ENCODE measurements at places on chromosomes 16 and 17.

DNA sequence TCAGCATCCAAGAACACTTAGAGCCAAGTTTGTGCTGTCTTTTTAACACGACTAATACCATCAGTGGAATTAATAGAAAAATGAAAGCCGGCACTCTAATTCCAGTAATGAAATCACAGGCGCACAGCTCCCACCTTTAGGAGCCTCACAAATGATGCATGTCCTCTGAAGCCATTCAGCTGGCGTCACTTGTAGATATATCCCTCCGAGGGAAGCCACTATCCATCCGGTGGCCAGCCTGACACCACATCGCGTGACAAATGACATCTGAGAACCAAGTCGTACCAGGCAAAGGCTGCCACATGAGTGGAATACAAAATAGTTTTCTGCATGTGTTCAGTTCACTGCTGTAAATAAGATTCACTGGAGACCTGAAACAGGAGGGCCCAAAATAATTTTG is 205.6 kb downstream of the GRIN2A start:
- no peak for DNase-seq

DNA sequence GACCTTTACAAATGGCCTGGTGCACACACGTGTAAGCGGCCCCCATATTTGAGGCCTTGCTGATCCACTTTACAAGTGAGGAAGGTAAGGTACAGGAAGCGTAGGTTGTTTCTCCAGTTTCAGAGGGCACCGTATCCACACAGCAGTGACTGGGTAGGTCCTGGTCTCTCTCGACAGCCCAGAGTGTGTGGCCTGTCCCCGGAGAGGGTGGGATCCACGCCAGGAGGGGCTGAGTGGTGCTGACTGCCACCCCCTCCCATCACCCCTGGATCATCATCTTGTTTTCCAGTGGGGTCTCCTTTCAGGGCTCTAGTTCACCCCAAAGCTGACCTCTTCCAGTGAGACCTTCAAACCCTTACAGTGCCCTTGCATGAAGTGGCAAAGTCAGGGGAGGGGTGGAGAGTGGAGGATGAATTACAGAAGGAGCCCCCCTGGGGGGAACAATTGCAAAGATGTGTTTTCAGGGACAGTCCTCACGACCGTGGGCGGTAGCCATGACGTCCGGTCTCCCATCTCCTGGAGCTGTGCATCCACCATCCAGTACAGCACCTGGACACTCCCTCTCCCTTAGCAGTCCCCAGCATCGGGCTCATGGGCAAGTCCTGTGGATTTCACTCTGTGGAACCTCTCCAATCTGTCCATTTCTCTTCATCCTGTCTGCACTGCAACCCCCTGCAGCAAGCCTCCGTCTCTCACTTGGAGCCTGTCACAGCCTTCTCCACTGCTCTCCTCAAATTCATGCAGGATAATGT is 4.5 kb upstream of the BANP start:
- no peak for DNase-seq

- DNase-seq: no peak
Measured at GRCh38 chr17:2094891-2095535, 40.1 kb downstream of the HIC1 start.

DNA sequence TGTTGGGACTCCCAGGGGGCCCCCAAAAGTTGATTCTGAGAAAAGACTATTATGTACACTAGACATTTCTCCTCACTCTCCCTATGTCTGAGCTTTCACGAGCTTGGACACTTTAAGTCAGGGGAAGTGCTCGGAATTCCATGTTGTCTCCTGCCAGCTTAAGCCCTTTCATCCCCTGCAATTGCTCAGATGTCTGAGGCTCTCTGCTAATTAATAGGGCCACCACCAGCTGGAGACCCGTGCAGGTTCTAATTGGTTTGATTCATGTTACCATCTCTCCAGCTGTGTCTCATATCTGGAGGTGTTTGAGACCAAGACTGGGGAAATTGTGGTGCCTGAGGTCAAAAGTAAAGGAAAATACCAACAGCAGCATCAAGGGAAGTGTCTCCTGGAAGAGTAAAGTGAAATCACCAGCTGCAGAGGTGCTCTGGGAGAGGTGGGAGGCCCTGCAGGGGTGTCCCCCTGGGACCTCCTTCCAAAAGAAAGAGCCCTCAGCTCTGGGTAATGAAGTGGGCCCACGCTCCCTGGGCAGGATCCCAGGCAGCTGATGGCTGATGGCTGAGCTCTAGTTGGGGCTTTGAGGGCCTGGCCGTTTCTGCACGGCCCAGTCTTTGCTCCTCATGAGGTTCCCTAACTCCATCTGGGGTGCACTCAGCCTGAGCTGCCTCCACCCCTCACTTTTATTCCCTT is 5.8 kb upstream of the UTS2R start:
- DNase-seq: no peak

DNA sequence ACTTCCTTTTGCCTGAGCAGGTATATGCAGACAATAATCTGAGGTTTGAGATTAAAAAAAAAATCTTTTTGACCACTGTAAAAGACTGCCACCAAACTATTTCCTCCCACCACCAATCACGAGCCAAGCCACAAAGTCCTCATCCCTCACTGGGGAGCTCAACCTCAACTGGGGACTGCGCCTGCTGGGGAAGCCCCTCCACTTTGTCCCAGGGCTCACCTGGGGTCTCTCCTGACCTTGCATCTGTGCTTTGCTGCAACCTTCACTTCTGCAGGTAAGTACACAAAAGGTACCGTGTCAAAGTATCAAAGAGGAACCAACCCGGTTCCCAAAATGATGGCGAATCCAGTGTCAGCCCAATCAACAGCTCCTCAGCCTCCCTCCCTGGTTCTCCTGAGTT is 35.5 kb downstream of the TLE7 start:
- no peak for DNase-seq

DNA sequence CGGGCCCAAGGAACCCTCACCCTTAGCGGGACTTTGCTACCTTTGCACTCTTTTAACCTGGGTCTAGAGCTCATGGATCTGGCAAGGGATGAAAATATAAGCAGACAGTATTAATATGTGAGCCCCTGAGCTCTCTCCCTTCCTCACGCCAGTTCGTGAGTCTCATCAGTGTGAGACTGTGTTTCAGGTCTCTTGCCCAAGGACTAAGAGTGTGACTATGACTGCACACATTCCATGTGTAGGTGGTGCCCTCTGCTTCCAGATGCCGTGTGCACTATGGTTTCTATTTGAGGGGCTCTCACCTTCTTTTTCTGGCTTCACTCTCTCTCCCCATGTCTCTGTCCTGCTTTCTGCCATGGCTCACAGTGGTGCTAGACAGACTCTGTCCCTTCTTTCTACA is 40.5 kb downstream of the DHRS7B start:
- DNase-seq: no peak

GRCh38 chr17:29567554-29568330 is 759 bp upstream of the TP53I13 start:
- peak; percentile 64 for DNase-seq

- no peak for DNase-seq
Measured at GRCh38 chr16:25256695-25257469, 763 bp downstream of the ZKSCAN2 start.

DNA sequence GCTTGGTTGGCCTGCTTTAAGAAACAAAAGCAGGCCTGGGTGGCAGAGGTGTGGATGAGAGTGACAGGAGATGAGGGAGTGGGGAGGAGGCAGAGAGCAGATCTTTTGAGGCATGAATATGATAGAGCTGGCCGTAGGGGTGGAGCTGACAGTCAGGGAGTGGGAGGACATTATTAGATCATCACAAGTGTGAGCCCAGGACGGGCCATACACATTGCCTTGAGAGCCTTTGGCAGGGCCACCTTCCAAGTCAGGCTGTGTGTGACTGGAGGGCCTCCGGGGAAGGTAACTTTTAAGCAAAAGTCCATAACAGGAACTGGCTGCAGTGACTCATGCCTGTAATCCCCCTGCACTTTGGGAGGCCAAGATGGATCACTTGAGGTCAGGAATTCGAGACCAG is 26.3 kb downstream of the GINS3 start:
- DNase-seq: no peak

- DNase-seq: no peak
Measured at GRCh38 chr17:40319651-40320540, 10.9 kb downstream of the RARA start.

DNA sequence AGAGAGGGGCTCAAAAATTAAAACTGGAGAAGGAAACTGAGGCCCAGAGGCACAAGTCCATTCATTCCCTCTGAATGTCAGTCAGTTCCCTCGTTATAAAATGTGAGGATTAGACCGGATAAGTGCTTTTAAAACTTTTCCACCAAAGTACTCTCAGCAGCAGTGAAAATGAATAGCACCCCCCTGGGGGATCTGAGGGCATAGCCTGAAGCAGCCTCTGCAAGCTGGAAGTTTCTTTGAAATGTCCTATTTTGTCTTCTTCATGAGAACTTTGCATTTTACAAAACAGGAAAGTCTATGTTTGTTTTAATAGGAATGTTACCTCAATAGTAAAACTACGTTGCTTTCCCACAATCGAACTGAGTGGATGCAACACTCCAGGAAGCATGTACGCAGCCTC is 273.0 kb downstream of the CEP112 start:
- no peak for DNase-seq

DNA sequence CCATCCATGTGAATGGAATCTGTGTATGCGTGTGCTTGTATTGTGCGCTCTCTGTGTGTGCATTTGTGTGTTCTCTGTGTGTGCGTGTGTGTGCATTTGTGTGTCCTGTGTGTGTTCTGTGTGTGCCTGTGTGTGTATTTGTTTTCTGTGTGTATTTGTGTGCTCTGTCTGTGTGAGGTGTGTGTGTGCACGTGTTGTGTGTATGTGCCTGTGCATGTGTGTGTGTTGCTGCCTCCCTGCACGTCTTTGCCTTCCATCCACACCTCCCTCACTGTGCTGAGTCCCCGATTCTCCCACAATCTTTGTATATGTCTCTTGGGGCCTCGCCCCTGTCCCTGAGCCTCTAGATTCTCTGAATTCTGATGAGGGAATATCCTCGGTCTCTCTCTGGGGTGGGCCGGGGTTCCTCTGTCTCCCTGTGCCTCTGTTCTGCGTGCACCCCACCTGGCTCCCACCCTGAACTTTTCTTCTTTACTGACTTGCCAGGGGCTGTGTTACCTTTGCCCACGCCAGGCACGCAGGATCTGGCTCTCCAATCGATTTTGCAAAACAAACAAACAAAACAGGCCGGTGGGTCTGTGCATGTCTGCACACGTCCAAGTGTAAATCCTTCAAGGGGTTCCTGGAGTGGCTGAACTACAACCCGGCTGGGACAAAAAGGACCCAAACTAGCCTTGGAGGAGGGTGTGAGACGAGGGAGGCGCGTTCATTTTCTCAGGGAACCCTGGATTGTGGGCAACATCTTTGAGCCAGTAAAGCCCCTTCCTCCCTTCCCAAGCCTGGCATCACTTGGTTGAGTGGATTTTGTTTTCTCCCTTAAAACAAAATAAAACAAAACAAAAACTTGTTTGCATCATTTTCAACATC is 8.1 kb upstream of the FOXF1 start:
- DNase-seq: no peak

DNA sequence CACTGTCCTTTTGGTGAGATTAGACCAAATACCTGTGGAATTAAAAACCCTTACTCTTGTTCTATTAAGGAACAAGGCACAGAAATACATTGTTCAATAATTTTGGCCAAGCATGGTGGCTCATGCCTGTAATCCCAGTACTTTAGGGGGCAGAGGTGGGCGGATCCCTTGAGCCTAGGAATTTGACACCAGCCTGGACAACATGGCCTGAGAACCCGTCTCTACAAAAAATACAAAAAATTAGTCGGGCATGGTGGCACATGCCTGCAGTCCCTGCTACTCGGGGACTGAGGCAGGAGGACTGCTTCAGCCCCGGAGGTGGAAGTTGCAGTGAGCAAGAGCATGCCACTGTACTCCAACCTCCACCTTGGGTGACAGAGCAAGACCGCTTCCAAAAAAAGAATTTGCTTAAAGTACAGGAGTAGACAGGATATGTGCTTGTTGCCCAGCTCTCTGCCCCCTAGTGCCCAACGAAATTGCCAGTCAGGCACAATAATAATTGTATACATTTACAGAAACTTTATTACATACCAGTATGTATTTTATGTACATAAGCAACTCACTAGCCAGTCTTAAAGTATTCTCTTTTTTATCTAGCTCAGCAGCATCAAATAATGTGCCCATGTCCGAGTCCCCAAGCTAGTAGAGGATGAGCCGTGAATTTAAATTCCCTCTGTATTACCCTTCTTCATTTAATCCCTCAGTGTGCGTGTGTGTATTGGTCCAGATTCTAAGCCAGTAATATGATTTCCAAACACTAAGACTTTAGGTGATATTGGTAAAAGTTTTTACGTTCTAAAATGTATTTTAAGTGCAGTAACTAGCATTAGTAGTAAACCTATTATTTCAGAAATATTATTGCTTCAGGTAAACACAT is 1.4 kb downstream of the THUMPD1 start:
- DNase-seq: no peak

GRCh38 chr17:3535253-3535995 is 22.2 kb downstream of the TRPV3 start:
- DNase-seq: peak; percentile 61

GRCh38 chr17:61836266-61837174 is 26.8 kb downstream of the BRIP1 start:
- DNase-seq: no peak

- DNase-seq: no peak
Measured at GRCh38 chr16:64287655-64288528, 834.0 kb downstream of the CDH11 start.

GRCh38 chr17:46793541-46793940 is 25.0 kb downstream of the WNT3 start:
- no peak for DNase-seq

GRCh38 chr17:72354071-72354470 is 233.3 kb downstream of the SOX9 start:
- no peak for DNase-seq

DNA sequence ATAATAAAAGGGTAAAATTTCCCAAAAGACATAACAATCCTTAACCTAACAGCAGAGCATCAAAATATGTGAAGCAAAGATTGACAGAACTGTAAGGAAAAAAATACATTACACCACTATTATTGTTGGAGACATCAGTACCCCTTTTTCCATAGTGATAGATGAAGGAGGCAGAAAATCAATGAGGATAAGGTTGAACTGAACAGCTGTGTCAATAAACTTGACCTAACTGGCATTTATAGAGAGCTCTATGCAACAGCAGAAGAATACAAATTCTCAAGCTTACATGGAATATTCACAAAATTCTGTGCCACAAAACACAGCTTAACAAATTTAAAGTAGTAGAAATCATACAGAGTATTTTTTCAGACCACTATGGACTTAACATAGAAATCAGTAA is 195.0 kb upstream of the ELAC2 start:
- no peak for DNase-seq

DNA sequence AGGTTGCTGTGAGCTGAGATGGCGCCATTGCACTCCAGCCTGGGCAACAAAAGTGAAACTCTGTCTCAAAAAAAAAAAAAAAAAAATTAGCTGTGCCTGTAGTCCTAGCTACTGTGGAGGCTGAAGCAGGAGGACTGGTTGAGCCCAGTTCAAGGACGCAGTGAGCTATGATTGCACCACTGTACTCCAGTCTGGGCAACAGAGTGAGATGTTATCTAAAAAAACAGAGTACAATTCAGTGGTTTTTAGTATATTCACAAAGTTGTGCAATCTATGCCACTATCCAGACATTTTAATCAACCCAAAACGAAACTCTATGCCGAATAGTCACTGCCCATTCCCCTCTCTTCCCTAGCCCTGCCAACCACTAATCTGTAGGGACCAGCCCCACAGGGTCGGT is 25.1 kb downstream of the C16orf54 start:
- DNase-seq: no peak
